NCI-H2081 (cell line): ENCODE measurements at places on chromosomes 13 and 19.

DNA sequence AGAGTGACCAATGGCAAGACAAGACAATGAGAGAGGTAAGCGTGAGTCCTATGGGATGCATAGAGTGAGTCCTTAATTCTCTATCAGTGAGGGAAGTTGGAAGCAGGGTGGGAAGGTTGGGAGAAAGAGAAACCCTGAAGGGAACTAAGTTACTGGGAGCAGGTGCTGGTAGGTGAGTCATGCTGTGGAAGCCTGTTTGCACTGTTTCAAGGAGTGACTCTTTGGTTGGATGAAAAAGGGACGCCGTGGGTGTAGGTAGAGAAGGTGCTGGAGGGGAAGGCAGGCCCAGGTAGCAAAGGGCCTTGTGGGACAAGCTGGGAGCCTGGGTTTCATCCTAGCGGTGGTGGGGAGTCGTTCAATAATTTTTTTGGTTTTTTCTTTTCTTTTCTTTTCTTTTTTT is 21.9 kb downstream of the IGFL1 start:
- no peak for DNase-seq

GRCh38 chr13:31649766-31650165 is 89.6 kb upstream of the RXFP2 start:
- no peak for DNase-seq

DNA sequence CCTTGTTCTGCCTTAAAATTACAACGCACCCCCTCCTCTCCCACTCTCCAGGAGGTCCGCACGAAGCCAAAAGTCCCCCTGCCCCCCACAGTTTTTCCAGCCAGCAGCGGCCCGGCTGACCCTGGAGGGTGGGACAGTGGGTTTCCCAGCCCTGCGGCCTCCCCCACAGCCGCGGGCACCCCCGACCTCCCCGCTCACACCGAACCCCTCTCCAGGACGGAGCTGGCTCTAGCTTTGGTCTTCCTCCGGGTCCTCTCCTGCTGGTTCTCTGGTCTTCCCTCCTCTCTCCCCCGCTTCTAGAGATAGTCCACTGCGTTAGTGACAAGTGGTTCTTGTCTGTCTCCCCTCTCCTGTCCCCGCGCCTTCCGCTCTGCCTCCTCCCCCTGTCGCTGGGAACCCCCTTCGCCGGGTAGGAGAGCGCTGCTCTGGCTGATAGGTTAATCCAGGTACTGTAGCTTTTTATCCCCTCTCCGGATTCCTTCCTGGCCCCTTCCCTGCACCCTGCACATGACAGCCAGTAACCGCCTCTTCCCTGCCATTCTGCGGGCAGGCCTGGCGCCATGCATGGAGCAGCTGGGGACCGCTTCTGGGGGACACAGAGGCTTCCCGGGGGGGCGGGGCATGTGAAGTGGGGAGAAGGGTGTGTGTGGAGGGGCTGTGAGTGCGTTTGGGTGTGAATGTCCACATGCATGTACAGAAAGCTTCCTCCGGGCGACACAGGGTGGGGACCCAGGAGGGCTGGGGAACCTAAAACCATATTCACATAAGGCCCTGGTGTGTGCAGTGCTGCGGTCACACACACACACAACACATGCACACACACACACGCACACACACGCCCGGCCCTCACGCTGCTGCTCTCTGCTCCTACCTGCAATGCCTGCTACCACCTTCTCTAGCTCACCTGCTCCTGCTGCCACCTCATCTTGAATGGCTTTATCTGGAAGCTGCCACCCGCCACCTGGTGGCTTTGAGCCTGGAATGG is 17.2 kb downstream of the PRR36 start:
- DNase-seq: no peak

GRCh38 chr19:4363571-4364304 is 20.4 kb downstream of the MPND start:
- DNase-seq: no peak

DNA sequence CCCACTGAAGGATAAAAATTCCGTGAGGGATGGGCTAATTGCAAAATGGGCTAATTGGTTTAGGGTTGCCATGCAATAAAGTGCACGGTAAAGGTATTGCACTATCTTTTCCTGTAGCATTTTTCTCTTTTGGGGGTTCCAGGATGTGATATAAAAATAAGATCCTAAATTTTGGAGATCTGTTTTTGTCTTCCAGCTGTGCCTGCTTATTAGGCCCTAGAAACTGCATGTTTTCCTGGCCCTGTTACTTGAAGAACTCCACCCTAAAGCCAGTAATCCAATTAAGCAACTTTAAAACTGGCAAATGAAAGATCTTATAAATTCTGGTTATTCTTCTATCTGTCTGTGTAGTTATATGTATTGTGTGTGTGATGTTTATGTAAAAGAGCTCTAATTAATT is 2489.6 kb downstream of the PCDH9 start:
- DNase-seq: no peak

GRCh38 chr13:94569615-94570014 is 26.3 kb downstream of the TGDS start:
- no peak for DNase-seq

GRCh38 chr13:24693862-24694471 is 13.8 kb downstream of the ATP12A start:
- peak; percentile 73 for DNase-seq

- no peak for DNase-seq
Measured at GRCh38 chr13:42151781-42152180, 103.3 kb downstream of the DGKH start.
